ENCODE measurements at places on chromosomes 5 and 9. TPM values are rescaled to one million over a fixed set of nuclear protein-coding genes. Genes with fewer than 3 reads are reported as not detected.

Gene CCNO
- 0.25 TPM for total RNA-seq

Gene ZBTB43
- total RNA-seq = 11.4 TPM

Gene ZBED3
- 2.1 TPM for total RNA-seq

Gene ADAMTS19
- total RNA-seq = not detected

Gene CYSRT1
- 1.0 TPM for total RNA-seq

Gene PCDHA10
- total RNA-seq = not detected

Gene KCNIP1
- total RNA-seq = not detected

DNA sequence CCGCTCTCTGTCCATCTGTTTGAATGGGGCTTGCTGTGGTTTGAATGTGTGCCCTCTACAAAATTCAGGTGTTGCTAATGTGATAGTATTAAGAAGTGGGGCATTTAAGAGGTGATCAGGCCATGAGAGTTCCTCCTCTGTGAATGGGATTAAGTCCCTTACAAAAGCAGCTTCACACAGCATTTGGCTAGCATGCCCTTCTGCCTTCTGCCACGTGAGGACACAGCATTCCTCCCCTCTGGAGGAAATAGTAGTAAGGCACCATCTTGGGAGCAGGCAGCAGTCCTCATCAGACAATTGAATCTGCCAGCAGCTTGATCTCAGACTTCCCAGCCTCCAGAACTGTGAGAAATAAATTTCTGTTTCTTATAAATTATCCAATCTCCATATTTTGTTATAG lies 540.2 kb downstream of the CSNK1G3 start:
- no peaks in the 10 kb centered on the region for H3K36me3 ChIP-seq
- no peak for DNase-seq
- no peak overlapping the region for H3K4me3 ChIP-seq
- no peaks in the 10 kb centered on the region for H3K4me1 ChIP-seq
- no peak overlapping the region for H3K27ac ChIP-seq

DNA sequence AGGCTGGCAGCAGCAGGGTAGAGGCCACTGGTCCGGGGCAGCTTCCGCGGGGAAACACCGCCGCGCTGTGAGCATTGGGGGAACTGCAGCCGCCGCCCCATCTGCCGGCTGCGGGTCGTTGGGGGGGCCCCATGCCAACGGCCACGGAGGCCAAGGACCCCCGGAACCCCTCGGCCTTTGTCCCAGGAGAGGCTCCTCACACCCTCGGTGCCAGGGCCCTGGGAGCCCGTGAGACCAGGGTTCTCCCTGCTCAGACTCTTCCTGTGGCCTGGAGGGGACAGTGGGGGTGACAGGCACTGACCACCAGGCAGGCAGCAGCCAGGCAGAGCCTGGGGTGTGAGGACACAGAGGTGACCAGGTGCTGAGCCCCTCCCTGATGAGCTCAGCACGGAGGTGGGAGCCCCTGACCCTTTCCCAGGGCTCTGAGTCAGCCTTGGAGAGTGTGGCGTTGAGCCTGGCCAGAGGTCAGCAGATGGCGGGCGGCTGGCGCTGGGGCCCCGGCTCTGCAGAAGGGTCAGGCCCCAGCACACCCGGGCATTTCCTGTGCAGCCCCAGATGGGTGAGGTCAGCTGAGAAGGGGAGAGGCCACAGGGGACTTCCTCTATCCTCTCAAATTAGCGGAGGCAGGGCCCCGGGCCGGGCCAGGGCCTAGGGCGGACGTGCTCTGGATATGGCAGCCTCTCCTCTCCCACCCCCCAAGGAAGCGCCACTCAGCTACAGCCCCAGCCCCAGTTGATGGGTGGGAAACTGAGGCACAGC lies 17.9 kb upstream of the EGFL7 start:
- no peak overlapping the region for H3K27ac ChIP-seq
- peaks cover 32% of the 10 kb centered on the region for H3K27me3 ChIP-seq
- no peaks in the 10 kb centered on the region for H3K36me3 ChIP-seq

DNA sequence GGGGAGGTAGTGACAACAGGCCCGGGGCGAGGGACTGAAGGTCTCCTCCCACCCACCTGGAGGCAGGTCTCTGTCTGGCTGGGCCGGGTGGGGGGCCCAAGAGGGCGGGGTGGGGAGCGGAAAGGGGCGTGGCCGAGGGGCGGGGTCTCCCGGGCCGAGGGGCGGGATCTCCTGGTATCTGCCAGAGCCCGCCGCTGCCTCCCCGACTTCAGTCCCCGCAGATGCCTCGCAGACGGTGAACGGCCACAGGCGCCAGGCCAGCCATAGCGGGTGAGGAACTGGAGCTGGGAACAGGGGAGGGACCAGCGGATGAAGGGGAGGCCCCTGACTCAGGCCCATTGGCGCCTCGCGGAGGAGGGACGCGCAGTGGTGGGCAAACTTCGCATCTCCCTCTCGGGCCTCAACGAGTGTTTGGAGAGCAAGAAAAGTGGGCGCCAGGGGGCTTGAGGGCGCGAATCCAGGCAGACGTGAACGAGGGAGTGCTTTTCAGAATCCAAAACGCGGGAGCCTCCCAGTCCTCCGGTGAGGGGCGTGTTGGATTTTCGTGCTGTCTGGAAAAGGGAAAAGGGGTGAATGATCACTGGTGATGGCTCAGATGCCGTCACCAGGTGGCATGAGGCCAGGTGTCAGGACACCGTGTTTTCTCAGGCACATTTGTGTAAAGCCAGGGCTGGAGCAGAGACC lies at the start of gene ADGRD2:
TSS of gene ADGRD2 (plus strand) at position 211 of the 684 bp plus-strand sequence. CDS start 1,216 bp downstream, outside the sequence.
- no peak for DNase-seq
- no peak within 1 kb of the TSS for H3K27ac ChIP-seq
- no peak within 1 kb of the TSS for H3K4me3 ChIP-seq
- H3K27me3 ChIP-seq = peaks cover 19% of the 10 kb centered on the region

DNA sequence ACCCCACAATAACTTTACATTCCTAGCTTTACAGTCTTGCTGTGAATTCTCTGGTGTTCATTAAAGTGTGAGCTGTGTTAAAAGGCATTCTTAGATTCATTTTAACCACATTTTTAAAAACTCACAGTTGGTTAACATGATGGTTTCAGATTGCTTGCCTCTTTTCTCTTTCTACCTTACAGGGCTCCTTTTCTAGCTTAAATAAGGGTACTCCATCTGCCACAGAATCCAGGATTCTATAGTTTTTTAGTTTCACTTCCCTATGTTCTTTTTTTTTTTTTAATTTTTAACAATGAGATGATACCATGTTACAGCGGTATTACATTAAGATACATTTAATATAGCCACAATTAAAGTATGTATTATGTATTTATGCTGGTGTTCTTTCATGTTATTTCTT lies 3.9 kb upstream of the FBXO4 start:
- H3K27ac ChIP-seq = peak overlapping the region; percentile 67
- no peak overlapping the region for H3K4me3 ChIP-seq
- H3K4me1 ChIP-seq = peaks cover 35% of the 10 kb centered on the region
- DNase-seq = no peak
- peaks cover 2% of the 10 kb centered on the region for H3K27me3 ChIP-seq

GRCh38 chr5:1468629-1469527 lies 23.6 kb upstream of the SLC6A3 start:
- H3K4me3 ChIP-seq = no peak overlapping the region
- DNase-seq = no peak
- peak overlapping the region; percentile 84 for H3K27ac ChIP-seq
- H3K36me3 ChIP-seq = peaks cover 47% of the 10 kb centered on the region
- peaks cover 14% of the 10 kb centered on the region for H3K27me3 ChIP-seq
- peaks cover 19% of the 10 kb centered on the region for H3K4me1 ChIP-seq

GRCh38 chr9:8961186-8961851 lies 1161.7 kb upstream of the DMAC1 start:
- no peak overlapping the region for H3K27ac ChIP-seq
- DNase-seq = no peak
- no peaks in the 10 kb centered on the region for H3K27me3 ChIP-seq
- H3K4me1 ChIP-seq = no peaks in the 10 kb centered on the region
- H3K36me3 ChIP-seq = no peaks in the 10 kb centered on the region
- no peak overlapping the region for H3K4me3 ChIP-seq

DNA sequence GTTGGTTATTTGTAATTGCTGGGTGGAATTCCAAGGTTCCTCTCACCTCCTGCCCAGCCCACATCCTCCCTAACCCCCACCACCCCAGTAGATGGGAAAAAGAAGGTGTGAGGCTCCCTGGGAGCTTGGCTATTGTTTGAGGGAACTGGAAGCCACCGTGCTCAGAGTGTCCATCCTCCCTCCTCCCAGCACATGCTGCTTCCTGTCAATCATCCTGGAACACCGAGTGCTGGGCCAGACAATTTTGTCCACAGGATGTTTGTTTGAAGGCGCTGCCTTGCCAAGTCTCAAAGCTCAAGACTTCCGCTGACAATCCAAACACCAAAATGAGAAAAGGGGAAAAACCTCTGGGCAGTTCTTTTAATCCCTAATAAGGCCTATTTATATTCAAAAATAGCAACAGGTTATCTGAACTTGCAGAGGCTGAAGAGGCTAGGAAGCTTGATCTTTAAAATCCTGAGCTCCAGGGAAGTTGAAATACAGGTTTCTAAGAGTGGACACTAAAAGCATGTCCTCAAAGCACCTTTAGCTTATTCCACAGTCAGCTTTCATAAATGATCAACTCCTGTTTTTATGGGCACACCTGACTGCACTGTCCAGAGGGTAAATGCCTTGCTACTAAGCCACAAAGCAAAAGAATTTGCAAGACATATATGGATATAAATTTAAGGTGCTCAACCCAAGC lies 286.7 kb downstream of the NFIB start:
- peaks cover 20% of the 10 kb centered on the region for H3K4me1 ChIP-seq
- peaks cover 4% of the 10 kb centered on the region for H3K27me3 ChIP-seq
- no peak overlapping the region for H3K4me3 ChIP-seq
- H3K36me3 ChIP-seq = no peaks in the 10 kb centered on the region
- no peak for DNase-seq

GRCh38 chr5:166834246-166834645 lies 1457.2 kb upstream of the WWC1 start:
- no peaks in the 10 kb centered on the region for H3K4me1 ChIP-seq
- DNase-seq = no peak
- H3K27me3 ChIP-seq = no peaks in the 10 kb centered on the region
- H3K36me3 ChIP-seq = no peaks in the 10 kb centered on the region
- H3K27ac ChIP-seq = no peak overlapping the region

- H3K27ac ChIP-seq = no peak overlapping the region
- no peak overlapping the region for H3K4me3 ChIP-seq
- no peaks in the 10 kb centered on the region for H3K4me1 ChIP-seq
These were observed 238.4 kb upstream of the CD180 start for GRCh38 chr5:67435032-67435431.

DNA sequence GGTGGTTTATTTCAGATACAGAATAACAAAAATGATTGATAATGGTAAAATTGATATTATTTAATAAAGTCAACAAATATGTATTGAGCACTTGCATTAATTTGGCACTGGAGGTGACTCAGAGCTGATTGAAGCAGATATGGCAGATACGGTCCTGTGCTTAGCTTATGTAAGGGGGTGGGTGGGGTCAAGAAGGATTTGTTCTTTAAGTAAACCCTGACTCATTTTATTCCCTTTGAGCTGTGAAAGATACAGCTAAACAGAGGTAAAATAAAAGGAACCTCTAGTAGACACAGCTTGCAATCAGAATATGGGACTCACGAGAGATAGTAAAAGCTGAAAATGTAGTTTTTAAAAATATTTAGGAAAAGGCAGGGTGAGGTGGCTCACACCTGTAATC lies 201.3 kb upstream of the CLINT1 start:
- peaks cover 8% of the 10 kb centered on the region for H3K27me3 ChIP-seq
- DNase-seq = no peak
- no peak overlapping the region for H3K4me3 ChIP-seq
- no peak overlapping the region for H3K27ac ChIP-seq

DNA sequence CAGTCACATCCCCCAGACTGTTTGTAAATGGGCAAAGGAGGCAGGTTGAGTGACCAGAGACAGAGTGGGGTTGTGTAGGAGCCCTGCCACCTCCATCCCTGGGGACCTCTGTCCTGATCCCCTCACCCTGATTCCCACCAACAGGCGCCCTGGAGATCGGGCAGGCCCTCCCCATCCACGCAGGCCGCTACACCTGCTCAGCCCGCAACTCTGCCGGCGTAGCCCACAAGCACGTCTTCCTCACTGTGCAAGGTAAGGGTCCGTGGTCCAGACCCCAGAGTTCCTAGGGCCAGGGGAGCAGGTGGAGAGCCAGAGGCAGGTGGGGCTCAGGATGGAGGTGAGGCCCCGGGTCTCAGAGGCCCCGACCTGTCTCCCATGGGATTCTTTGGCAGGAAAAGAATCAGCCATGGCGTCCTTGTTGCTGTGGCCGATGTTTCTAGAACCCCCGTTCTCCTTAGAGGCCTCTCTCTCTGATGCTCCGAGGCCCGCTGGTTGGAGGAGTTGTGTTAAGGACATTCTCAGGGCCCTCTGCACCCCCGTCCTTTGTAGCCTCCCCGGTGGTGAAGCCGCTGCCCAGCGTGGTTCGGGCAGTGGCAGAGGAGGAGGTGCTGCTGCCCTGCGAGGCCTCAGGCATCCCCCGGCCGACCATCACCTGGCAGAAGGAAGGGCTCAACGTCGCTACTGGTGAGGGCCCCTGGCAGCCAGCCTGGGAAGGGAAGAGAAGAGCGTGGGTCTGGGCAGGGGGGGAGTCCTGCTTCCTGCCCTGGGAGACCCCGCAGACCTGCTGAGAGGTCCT lies 41.9 kb upstream of the ASS1 start:
- peaks cover 29% of the 10 kb centered on the region for H3K27me3 ChIP-seq
- no peaks in the 10 kb centered on the region for H3K36me3 ChIP-seq
- H3K4me1 ChIP-seq = no peaks in the 10 kb centered on the region
- H3K4me3 ChIP-seq = no peak overlapping the region

DNA sequence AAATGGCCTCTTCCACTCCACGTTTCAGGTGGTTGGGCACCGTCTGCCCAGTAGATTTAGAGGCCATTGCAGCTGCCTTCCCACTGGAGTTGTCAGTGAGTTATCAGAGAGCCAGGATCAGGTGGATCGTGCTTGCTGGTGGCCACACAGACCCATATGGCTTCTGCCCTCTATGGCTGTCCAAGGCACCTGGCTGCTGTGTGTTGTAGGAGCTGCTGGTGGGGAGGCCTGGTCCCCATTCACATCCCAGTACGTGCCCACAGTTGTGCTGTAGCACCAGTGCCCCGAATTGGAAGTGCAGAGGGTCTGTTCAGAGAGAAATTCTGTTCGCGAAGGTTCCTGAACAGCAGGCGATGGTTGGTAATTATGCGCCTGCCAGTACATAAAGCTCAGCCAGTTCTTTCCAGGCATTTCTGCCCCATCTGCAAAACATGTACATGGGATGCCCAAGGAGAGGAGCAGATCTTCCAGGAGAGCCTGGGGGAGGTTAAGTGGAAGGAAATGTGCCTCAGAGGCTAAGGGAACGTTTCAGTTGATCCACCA lies 41.1 kb downstream of the UBE2QL1 start:
- no peak for DNase-seq
- peaks cover 3% of the 10 kb centered on the region for H3K27me3 ChIP-seq
- H3K36me3 ChIP-seq = no peaks in the 10 kb centered on the region
- H3K4me1 ChIP-seq = no peaks in the 10 kb centered on the region
- no peak overlapping the region for H3K27ac ChIP-seq

DNA sequence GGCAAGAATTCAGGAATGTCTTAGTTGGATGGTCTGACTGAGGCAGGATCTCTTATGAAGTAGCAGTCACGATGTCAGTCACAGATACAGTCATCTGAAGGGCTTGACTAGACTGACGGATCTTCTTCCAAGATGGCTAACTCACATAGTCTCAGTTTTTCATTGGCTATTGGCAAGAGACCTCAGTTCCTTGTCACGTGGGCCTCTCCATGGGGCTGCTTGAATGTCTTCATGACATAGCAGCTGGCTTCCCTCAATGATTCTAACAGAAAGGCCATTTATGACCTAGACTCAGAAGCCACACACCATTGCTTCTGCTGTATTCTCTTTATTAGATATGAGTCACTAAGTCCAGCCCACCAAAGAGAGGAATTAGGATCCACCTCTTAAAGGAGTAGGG lies 4.7 kb downstream of the APC start:
- H3K4me1 ChIP-seq = peaks cover 53% of the 10 kb centered on the region
- H3K27ac ChIP-seq = no peak overlapping the region
- DNase-seq = no peak
- H3K4me3 ChIP-seq = no peak overlapping the region

- no peaks in the 10 kb centered on the region for H3K36me3 ChIP-seq
- no peak overlapping the region for H3K4me3 ChIP-seq
- DNase-seq = no peak
- H3K27me3 ChIP-seq = no peaks in the 10 kb centered on the region
- no peak overlapping the region for H3K27ac ChIP-seq
These were observed 187.8 kb downstream of the FANCC start for GRCh38 chr9:95129476-95130291.

Measured in HFFc6 (cell line).